ENCODE measurements at places on chromosomes 2 and 18. TPM values are rescaled to one million over a fixed set of nuclear protein-coding genes. Genes with fewer than 3 reads are reported as not detected.

GALNT14 gene
- total RNA-seq: 0.67 TPM

TMEM163 gene
- not detected for total RNA-seq

DSC1 gene
- total RNA-seq: not detected

CLASP1 gene
- 49.2 TPM for total RNA-seq

GPR75 gene
- 2.5 TPM for total RNA-seq

TP53I3 gene
- total RNA-seq: 51.3 TPM

CHST9 gene
- total RNA-seq: 0.05 TPM

DNA sequence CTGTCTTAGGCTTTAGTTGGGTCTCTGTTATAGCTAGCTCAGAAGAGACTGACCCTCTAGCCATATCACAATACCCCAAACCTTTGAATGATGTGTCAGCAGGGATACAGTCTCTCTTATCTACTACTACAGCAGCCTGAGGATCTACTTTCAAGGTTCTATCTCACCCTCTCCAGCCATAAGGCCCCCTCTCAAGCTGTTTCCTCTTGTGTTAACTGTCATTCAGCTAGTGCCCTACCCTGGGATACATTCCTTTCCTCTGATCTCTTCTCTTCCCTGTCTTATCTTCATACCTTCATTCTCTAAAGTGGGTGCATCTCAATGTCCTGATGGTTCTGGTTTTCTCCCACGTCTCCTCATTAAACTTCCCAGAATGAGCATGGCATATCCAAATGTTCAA, 434.7 kb downstream of the NRXN1 start:
- no peaks in the 10 kb centered on the region for H3K36me3 ChIP-seq
- no peak for DNase-seq
- no peak overlapping the region for H3K27ac ChIP-seq
- H3K4me1 ChIP-seq: no peaks in the 10 kb centered on the region

DNA sequence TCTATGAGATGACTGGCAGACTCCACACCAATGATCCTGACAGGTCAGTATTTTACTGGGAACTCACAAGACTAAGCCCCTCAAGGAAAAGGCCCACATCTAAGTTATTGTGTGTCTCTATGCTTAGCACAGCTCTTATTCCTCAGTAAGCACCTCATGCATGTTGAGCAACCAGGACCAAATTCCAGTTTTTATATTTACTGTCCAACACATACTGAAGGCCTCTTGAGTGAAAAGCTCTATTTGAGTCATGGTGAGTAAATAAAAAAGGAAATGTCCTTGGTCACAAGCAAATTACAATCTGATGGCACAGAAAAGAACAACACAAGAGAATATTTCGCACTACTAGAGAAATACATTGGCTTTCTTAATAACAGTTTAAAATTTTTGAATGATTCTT, 87.9 kb upstream of the ETAA1 start:
- H3K4me3 ChIP-seq: no peak overlapping the region
- no peaks in the 10 kb centered on the region for H3K4me1 ChIP-seq
- peak; percentile 25 for DNase-seq
- no peaks in the 10 kb centered on the region for H3K36me3 ChIP-seq

DNA sequence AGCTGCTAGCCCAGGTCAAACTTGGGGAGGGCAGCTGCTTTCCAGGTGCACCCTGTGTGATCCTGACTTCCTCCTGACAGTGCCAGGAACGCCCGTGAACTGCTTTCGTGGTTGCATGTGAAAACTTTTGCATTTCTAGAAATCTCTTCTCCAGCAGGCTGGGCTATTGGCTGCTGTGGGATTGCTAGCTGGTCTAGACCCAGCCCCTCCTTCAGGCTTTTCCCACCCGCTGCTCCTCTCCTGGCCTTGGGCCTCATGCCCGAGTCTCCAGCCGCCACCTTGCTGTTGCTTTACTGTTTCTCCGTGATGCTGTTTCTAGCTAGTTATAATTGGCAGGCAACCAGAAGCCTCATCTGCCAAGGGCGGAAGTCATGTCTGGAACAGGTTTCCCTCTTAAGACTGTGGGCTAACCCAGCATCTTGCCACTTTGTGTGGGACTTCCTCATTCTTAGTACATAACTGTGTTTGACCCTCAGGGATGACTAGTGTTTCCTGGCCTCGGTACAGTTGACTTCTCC, 27.0 kb upstream of the MGAT4A start:
- peaks cover 8% of the 10 kb centered on the region for H3K27me3 ChIP-seq
- H3K4me3 ChIP-seq: no peak overlapping the region
- no peaks in the 10 kb centered on the region for H3K4me1 ChIP-seq
- no peak for DNase-seq

DNA sequence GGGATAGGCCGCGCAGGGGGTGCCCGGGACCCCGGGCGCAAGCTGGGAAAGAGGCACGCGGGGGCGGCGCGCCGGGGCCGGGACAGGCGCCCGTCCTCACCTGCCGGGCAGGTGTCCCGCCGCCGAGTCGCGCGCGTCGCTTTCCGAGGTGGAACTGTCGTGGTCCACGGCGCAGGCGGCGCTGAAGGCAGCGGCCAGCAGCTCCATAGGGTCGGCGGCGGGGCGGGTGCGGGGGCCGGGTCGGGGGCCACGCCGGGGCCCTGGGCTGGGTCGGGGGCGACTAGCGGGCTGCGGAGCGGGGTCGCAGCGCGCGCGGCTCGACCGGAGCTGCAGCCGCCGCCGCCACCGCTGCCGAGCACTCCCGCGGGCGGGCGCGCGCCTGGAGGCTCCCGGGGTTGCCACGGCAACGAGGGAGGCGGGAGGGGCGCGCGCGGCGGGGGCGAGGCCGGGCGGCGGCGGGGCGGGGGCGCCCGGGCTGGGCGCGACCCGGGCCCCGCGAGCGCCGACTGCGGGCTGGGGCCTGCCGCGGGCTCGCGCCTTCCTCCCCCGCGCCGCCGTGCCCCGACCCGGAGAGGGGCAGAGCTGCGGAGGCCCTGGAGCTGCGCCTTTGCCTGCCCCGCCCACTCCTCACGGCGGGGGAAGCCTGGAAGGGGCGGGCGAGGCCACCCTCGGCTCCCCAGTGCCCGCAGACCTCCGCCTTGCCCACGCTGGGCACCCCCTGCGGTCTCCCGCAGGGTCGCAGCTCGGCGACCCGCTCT, 57.9 kb downstream of the SNORC start:
- H3K36me3 ChIP-seq: no peaks in the 10 kb centered on the region
- H3K27me3 ChIP-seq: no peaks in the 10 kb centered on the region
- peaks cover 5% of the 10 kb centered on the region for H3K4me1 ChIP-seq

- H3K4me3 ChIP-seq: no peak overlapping the region
- DNase-seq: no peak
- H3K27ac ChIP-seq: no peak overlapping the region
- H3K27me3 ChIP-seq: no peaks in the 10 kb centered on the region
- no peaks in the 10 kb centered on the region for H3K36me3 ChIP-seq
These were observed 298.2 kb downstream of the TCF4 start for GRCh38 chr18:55289775-55290174.

- H3K4me3 ChIP-seq: no peak overlapping the region
- DNase-seq: peak; percentile 75
- no peak overlapping the region for H3K27ac ChIP-seq
- peaks cover 38% of the 10 kb centered on the region for H3K4me1 ChIP-seq
- H3K27me3 ChIP-seq: no peaks in the 10 kb centered on the region
These were observed 47.2 kb downstream of the USP34 start for GRCh38 chr2:61423714-61424113.

DNA sequence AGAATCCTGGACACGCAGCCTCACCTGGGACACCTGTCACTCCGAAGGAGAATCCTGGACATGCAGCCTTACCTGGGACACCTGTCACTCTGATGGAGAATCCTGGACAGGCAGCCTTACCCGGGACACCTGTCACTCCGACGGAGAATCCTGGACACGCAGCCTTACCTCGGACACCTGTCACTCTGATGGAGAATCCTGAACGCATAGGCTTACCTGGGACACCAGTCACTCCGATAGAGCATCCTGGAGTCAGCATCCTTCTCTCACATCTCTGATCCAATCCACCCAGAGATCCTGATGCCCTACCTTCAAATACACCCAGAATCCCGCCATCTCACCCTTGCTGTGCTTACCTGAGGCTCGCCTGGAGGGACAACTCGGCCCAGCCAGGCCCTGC, 154.9 kb downstream of the NDUFA10 start:
- no peak overlapping the region for H3K27ac ChIP-seq
- H3K27me3 ChIP-seq: no peaks in the 10 kb centered on the region
- no peak overlapping the region for H3K4me3 ChIP-seq
- no peaks in the 10 kb centered on the region for H3K4me1 ChIP-seq
- DNase-seq: no peak

GRCh38 chr18:49988733-49989132, 175.4 kb upstream of the ACAA2 start:
- H3K4me1 ChIP-seq: no peaks in the 10 kb centered on the region
- no peak overlapping the region for H3K4me3 ChIP-seq
- DNase-seq: no peak
- H3K27me3 ChIP-seq: no peaks in the 10 kb centered on the region
- no peak overlapping the region for H3K27ac ChIP-seq

DNA sequence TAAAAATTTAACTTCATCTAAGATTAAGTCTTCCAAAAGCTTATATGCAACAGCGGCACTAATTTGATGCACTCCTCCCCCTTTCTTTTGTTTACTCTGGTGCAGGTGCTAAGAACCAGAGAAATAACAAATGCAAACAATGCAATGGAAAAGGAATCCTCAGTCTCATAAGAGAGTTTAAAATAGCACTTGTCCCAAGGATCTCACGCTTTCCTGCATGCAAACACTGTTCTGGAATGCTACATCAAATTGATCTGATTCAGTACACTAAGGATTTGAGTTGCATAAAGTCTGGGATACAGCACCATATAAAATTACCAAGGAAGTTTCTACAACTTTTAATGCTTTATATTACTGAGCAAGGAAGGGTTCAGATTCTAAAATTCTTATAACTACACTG, 50.5 kb downstream of the SEPTIN10 start:
- no peak overlapping the region for H3K4me3 ChIP-seq
- H3K27me3 ChIP-seq: no peaks in the 10 kb centered on the region
- DNase-seq: no peak
- H3K4me1 ChIP-seq: no peaks in the 10 kb centered on the region
- peaks cover 16% of the 10 kb centered on the region for H3K36me3 ChIP-seq

GRCh38 chr2:227472265-227473121, 537 bp downstream of the AGFG1 start:
- no peaks in the 10 kb centered on the region for H3K27me3 ChIP-seq
- peak overlapping the region; percentile 66 for H3K27ac ChIP-seq
- H3K4me3 ChIP-seq: peak overlapping the region; percentile 68

DNA sequence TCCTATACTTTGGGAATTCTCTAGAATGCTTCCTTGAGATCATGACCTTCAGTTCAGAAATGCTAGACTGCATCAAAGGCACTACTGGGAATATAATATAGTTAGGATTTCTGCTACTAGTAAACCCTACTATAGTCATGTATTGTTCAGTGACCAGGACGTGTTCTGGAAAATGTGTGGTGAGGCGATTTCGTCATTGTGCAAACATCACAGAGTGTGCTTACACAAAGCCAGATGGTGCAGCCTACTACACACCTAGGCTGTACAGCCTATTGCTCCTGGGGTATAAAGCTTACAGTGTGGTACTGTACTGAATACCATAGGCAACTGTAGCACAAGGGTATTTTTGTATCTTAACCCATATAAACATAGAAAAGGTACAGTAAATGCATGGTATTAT, 13.0 kb downstream of the CXCR4 start:
- no peak for DNase-seq

- H3K27ac ChIP-seq: no peak overlapping the region
- H3K27me3 ChIP-seq: no peaks in the 10 kb centered on the region
- no peaks in the 10 kb centered on the region for H3K4me1 ChIP-seq
- no peak overlapping the region for H3K4me3 ChIP-seq
- H3K36me3 ChIP-seq: no peaks in the 10 kb centered on the region
These were observed 141.2 kb downstream of the IKZF2 start for GRCh38 chr2:213010106-213010779.

GRCh38 chr2:110741491-110741980, 9.2 kb downstream of the ACOXL start:
- no peaks in the 10 kb centered on the region for H3K36me3 ChIP-seq
- no peak overlapping the region for H3K4me3 ChIP-seq
- H3K27ac ChIP-seq: peak overlapping the region; percentile 0
- H3K4me1 ChIP-seq: no peaks in the 10 kb centered on the region
- no peaks in the 10 kb centered on the region for H3K27me3 ChIP-seq

DNA sequence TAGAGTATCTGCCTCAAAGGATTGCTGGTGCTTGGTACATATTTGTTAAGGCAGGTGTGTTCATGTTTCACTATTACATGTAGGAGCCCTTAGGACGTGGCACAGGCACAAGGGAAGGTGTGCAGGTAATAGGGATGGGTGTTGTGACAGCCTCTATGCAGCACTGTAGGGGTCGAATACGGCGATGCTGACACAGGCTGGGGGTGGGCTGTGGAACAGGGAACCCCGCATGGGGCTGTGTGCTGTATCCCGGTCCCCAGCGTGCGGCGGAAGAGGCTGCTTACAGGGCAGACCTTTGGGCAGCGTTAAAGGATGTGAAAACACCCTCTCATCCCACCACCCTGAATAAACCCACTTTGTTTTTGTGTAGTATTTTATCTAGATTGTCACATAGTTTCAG, 21.5 kb downstream of the B3GNT2 start:
- no peak overlapping the region for H3K4me3 ChIP-seq
- DNase-seq: no peak
- no peaks in the 10 kb centered on the region for H3K27me3 ChIP-seq
- H3K27ac ChIP-seq: no peak overlapping the region
- no peaks in the 10 kb centered on the region for H3K36me3 ChIP-seq

All from Panc1 (cell line).